SJSA1 (cell line): ENCODE measurements at places on chromosomes 16 and 17. TPM values are rescaled to one million over a fixed set of nuclear protein-coding genes. Genes with fewer than 3 reads are reported as not detected.

- no peak for DNase-seq
- no peaks in the 10 kb centered on the region for H3K4me1 ChIP-seq
- peaks cover 31% of the 10 kb centered on the region for H3K27me3 ChIP-seq
- no peaks in the 10 kb centered on the region for H3K36me3 ChIP-seq
These were observed 19.2 kb downstream of the SDK2 start for GRCh38 chr17:73625006-73625405.

DNA sequence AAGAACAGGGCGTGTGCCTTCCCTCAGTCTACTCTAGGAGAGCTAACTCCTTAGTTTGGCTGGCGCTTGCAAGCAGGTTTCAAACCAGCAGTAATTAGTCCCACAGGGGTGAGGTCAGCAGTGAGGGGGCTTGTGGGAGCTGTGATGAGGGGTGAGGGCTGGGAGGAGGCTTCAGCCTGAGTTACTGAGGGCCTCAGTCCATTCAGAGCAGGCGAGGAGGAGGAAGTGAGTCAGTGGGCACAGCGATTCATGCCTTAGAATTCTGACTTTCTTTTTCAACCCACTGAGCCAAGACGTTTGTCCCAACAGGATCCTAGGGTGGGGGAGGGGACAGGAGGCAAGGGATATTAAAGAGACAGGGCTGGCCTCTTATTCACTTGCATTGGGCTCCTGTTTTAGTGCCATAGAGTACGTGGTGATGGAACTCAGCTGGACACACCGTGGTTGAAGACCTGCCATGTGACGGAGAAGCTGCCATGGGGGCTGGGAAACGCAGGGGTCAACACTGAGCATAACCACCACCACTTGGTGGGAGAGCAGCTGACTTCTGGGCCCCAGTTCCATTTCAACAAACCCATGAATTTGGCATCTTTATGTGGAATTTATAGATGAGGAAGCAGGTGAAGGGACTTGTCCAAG lies 8.3 kb upstream of the ITGA3 start:
- peak overlapping the region; percentile 85 for H3K27ac ChIP-seq
- DNase-seq, result peak; percentile 96
- no peaks in the 10 kb centered on the region for H3K27me3 ChIP-seq
- peaks cover 79% of the 10 kb centered on the region for H3K4me1 ChIP-seq

DNA sequence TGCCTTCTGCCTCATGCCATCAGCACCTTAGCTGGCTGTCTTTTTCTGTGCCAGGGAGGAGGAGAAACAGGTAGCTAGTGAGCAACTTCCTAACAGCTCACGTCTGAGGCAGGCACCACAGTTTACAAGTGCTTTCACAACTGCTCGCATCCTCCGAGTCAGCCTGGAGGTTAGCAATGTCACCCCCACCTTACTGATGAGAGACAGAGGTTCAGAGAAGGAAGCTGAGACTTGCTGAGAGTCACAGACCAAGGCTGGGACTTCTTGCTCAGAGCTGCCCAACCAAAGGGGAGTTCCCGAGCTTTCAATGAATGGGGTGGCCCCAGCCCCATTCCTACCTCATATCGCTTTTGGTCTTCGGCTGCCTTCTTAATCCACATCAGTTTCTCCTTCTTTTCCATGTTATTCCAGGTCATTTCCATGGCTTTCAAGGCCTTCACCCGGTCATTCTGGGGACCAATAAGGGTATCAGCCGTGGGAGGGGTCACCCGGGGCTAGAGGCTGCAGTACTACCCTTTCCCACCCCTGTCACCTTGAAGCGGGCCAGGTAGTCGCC lies 9.6 kb downstream of the UBTF start:
- peaks cover 80% of the 10 kb centered on the region for H3K36me3 ChIP-seq
- no peak for DNase-seq
- no peaks in the 10 kb centered on the region for H3K27me3 ChIP-seq
- H3K27ac ChIP-seq, result no peak overlapping the region
- no peak overlapping the region for H3K4me3 ChIP-seq

DNA sequence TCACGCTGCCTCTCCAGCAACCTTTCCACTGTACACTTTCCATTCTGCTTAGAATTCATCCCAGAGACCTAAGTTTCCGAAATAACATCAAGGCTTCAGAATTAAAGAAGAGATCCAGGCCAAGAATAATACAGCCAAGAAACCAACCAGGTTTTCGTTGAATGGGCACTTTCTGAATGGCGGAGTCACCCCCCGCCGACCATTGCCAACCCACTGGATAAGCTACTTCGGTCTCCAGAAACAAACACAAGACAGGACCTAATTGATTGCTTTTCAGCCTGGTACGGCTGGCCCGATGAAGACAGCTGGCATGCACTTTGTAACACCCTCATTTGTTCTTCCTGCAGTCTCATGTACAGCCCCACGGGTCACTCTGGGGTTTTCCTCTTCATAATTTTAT lies 308.1 kb upstream of the ZFHX3 start:
- H3K36me3 ChIP-seq, result no peaks in the 10 kb centered on the region
- no peaks in the 10 kb centered on the region for H3K4me1 ChIP-seq
- no peaks in the 10 kb centered on the region for H3K27me3 ChIP-seq
- no peak overlapping the region for H3K27ac ChIP-seq
- no peak for DNase-seq

GRCh38 chr16:81447383-81448101 lies 2.9 kb downstream of the CMIP start:
- peaks cover 14% of the 10 kb centered on the region for H3K4me1 ChIP-seq
- no peaks in the 10 kb centered on the region; the same call in 1 of the 2 replicates for H3K36me3 ChIP-seq
- no peak overlapping the region for H3K27ac ChIP-seq
- no peaks in the 10 kb centered on the region for H3K27me3 ChIP-seq
- DNase-seq, result no peak

- H3K4me3 ChIP-seq, result no peak overlapping the region
- H3K27me3 ChIP-seq, result no peaks in the 10 kb centered on the region
- H3K4me1 ChIP-seq, result peaks cover 21% of the 10 kb centered on the region
- no peaks in the 10 kb centered on the region for H3K36me3 ChIP-seq
These were observed 28.7 kb upstream of the MYOCD start for GRCh38 chr17:12637015-12637414.

DNA sequence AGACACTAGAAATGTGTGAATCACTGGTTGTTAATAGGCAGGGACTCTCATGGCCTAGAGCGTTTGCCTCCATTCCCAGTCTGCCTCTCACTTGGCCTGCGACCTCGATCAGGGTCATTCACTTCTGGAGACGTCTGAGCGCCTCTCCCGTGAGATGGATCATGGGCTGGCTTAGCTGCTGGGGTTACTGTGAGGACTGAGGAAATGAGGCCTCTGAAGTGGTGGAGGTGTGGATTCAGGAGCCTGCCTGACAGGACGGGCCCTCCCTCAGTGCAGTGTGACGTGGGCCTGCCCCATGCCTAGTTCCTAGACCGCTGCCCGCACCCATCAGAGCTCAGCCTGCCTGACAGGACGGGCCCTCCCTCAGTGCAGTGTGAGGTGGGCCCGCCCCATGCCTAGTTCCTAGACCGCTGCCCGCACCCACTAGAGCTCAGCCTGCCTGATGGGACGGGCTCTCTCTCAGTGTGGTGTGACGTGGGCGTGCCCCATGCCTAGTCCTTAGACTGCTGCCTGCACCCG lies 61.9 kb downstream of the BANP start:
- H3K27ac ChIP-seq, result peak overlapping the region; percentile 69
- no peak overlapping the region for H3K4me3 ChIP-seq
- peak; percentile 19 for DNase-seq
- peaks cover 8% of the 10 kb centered on the region for H3K36me3 ChIP-seq
- H3K27me3 ChIP-seq, result no peaks in the 10 kb centered on the region

DNA sequence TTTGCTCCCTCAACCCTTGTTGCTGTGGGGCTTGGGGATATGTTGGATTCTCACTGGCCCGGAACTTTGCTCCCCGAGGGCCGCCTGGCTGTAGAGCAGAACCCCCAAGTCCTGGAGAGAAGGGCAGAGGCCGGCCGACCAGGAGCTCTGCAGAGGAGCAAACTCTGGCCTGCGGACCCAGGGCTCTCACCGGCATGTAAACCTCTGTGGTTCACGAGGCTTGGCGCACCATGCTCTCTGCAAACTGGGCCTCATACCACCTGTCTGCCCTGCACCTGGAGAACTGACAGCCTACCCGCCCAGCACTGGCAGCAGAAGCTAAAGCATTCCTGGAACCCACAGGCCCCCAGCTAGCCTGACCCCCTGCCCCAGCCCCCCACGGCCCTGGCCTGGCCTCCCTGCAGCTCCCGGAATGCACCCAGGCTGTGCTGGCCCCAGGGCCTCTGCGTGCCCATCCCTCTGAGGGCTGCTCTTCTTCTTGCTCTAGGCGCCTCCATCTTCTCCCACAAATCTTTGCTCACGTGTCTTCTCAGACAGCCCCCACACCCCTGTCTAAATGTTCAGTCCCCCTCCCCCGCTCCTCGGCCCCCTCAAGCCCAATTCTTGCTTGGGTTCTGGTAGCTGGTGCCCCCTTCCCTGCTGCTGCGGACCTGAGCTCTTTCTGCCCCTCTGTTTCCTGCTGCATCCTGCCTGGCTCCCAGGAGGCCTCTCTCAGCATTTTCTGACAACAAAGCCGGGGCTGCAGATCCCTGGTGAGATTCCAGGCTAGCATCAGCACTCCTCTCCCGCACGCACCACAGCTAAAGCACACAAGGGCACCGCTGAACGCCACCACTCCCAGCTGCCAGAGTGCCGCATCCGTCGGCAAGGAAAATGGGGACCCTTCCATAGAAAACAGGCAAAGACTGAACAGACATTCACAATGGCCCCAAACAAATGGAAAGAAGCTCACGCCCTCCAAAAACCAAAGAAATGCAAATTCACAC lies 23.3 kb downstream of the ACTG1 start:
- H3K4me3 ChIP-seq, result no peak overlapping the region
- H3K4me1 ChIP-seq, result peaks cover 47% of the 10 kb centered on the region
- no peak for DNase-seq

- H3K4me1 ChIP-seq, result no peaks in the 10 kb centered on the region
- H3K36me3 ChIP-seq, result peaks cover 29% of the 10 kb centered on the region
- no peaks in the 10 kb centered on the region for H3K27me3 ChIP-seq
- DNase-seq, result no peak
- H3K27ac ChIP-seq, result no peak overlapping the region
- no peak overlapping the region for H3K4me3 ChIP-seq
These were observed 145.6 kb downstream of the AATF start for GRCh38 chr17:37094391-37094790.

Gene KRT23
- total RNA-seq, result not detected in 2 replicates

Gene KRTAP3-2
- not detected in 2 replicates for total RNA-seq
